ENCODE measurements at places on chromosomes 5 and 9.
A peak's percentile ranks its signal among the peaks of the same experiment; 100 is the strongest.

- H3K27ac ChIP-seq, result peak overlapping the region; percentile 26
- peaks cover 23% of the 10 kb centered on the region for H3K4me1 ChIP-seq
- no peaks in the 10 kb centered on the region for H3K36me3 ChIP-seq
- no peak overlapping the region for H3K4me3 ChIP-seq
- DNase-seq, result no peak
- no peaks in the 10 kb centered on the region for H3K27me3 ChIP-seq
Measured at GRCh38 chr5:143677403-143677802, 134.6 kb upstream of the HMHB1 start.

DNA sequence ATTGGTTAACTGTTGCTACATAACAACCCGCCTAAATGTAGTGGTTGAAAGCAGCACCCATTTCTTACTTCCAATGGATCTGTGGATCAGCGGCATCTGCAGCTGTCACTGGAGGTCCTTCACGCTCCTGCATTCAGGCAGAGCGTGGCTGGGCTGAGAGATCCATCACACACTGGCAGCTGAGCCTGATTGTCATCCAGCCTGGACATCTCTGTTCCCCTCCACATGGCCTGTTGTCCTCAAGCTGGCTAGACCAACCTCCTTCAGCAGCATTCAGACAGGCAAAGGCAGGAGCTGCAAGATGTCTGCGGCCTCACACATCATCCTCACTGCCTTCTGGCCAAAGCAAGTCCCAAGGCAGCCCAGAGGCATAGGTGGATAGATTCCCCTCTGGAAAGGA, 36.9 kb downstream of the DYNC2I2 start:
- H3K36me3 ChIP-seq, result peaks cover 92% of the 10 kb centered on the region
- no peak overlapping the region for H3K27ac ChIP-seq
- H3K4me3 ChIP-seq, result no peak overlapping the region
- H3K4me1 ChIP-seq, result no peaks in the 10 kb centered on the region

GRCh38 chr5:6788956-6789649, 75.9 kb downstream of the TENT4A start:
- no peaks in the 10 kb centered on the region for H3K36me3 ChIP-seq
- no peaks in the 10 kb centered on the region for H3K4me1 ChIP-seq
- H3K27ac ChIP-seq, result no peak overlapping the region
- no peak for DNase-seq
- no peak overlapping the region for H3K4me3 ChIP-seq
- H3K27me3 ChIP-seq, result no peaks in the 10 kb centered on the region

GRCh38 chr5:141490771-141491170, 1.9 kb downstream of the PCDHGC5 start:
- DNase-seq, result no peak
- no peaks in the 10 kb centered on the region for H3K36me3 ChIP-seq
- H3K4me1 ChIP-seq, result peaks cover 30% of the 10 kb centered on the region

DNA sequence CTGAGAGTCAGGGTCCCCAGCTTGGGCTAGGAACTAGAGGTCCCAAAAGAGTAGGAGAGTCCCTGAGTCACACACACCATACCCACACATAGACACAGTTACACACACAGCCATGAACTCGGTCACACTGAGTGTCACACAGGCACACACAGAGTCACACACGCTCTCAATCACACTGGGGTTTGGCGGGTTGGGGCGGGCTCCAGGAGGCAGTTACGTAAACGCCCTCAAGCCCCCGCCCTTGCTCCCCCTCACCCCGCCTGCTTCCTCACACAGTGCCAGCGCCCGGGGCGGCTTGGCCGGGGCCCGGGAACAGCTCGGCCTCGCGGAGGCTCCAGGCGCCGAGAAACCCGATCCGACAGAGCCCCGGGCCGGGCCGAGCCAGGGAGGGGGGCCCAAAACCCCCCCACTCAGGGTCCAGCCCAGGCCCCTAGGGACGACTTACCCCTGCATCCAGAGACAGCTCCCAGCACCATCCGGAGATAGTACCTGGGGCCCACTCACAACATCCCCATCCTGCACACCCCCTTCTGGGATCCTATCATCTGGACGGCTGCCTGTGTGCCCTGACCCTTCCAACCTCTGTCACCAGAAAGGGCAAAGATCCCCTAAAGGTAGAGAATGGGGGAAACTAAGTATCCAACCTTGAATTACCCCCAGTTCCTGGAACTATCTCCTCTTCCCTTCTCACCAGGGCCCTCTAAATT, 3.5 kb upstream of the CNTFR start:
- peaks cover 39% of the 10 kb centered on the region for H3K4me1 ChIP-seq
- peak; percentile 48 for DNase-seq
- no peak overlapping the region for H3K27ac ChIP-seq
- H3K27me3 ChIP-seq, result no peaks in the 10 kb centered on the region
- H3K36me3 ChIP-seq, result no peaks in the 10 kb centered on the region

GRCh38 chr9:133005957-133006356, 24.8 kb upstream of the GTF3C5 start:
- H3K27me3 ChIP-seq, result no peaks in the 10 kb centered on the region
- no peak for DNase-seq
- no peak overlapping the region for H3K27ac ChIP-seq
- H3K4me1 ChIP-seq, result no peaks in the 10 kb centered on the region

DNA sequence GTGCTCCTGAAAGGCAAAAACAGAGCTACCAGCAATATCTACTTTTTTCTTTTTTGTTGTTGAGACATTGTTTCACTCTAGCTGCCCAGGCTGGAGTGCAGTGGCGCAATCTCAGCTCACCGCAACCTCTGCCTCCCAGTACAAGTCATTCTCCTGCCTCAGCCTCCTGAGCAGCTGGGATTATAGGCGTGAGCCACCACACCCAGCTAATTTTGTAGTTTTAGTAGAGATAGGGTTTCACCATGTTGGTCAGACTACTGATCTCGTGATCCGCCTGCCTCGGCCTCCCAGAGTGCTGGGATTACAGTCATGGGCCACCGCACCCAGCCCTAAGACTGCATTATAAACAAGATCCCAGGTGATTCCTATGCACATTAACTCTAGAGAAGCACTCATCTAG, 17.0 kb downstream of the PLPP1 start:
- H3K4me1 ChIP-seq, result no peaks in the 10 kb centered on the region
- DNase-seq, result no peak
- no peak overlapping the region for H3K27ac ChIP-seq
- no peaks in the 10 kb centered on the region for H3K27me3 ChIP-seq
- no peak overlapping the region for H3K4me3 ChIP-seq

GRCh38 chr5:112338681-112339337, 80.3 kb downstream of the EPB41L4A start:
- no peaks in the 10 kb centered on the region for H3K27me3 ChIP-seq
- no peaks in the 10 kb centered on the region for H3K36me3 ChIP-seq
- H3K4me3 ChIP-seq, result no peak overlapping the region
- H3K4me1 ChIP-seq, result peaks cover 6% of the 10 kb centered on the region
- no peak for DNase-seq
- H3K27ac ChIP-seq, result no peak overlapping the region

- no peak overlapping the region for H3K27ac ChIP-seq
- no peaks in the 10 kb centered on the region for H3K4me1 ChIP-seq
- H3K36me3 ChIP-seq, result no peaks in the 10 kb centered on the region
- no peak overlapping the region for H3K4me3 ChIP-seq
- no peak for DNase-seq
Measured at GRCh38 chr9:81377921-81378320, 311.4 kb downstream of the TLE1 start.

GRCh38 chr9:124742940-124743339, 28.2 kb downstream of the NR6A1 start:
- no peak overlapping the region for H3K4me3 ChIP-seq
- peaks cover 16% of the 10 kb centered on the region for H3K4me1 ChIP-seq
- no peak for DNase-seq
- peak overlapping the region; percentile 5 for H3K27ac ChIP-seq
- no peaks in the 10 kb centered on the region for H3K36me3 ChIP-seq
- no peaks in the 10 kb centered on the region for H3K27me3 ChIP-seq

Measured in thyroid gland (tissue), 4 donors.